ENCODE measurements at places on chromosomes 6 and 20.

DNA sequence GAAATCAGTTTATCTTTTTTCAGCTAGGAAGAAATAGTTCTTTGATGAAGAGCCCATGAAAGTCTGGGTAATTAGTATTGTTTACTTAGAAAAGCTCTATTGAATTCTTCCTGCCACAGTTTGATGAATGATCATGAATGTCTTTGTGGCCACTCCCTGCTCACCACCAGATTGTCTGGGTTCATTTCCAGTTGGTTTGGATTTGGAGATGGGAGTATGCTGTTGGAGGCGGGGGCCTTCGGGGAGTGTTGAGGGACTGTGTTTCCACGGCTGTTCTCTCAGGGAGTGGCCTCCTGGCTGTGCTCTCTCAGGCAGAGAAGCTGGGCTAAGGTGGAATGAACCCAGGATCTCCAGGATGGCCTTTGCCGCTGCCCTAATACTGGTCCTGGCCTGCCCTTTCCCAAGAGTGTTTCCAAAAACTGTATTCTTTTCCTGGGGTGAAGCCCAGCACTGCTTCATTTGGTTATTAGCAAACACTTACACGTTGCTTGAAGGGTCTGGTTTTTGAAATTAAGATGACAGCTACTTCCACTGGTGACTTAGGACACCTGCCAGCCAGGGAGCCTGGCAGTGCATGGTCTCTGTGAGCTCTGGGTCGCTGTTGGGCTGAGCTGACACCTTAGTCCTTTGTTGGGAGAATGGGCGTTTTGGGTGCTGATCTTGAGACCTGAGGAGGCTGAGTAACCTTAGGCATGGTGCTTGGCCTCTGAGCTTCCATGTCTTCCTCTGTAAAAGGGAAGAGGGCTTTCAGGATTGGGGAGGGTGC lies 23.2 kb downstream of the PRPF6 start:
- no peak for DNase-seq

- DNase-seq, result no peak
Observed at GRCh38 chr6:157292202-157292601, 31.1 kb downstream of the TMEM242 start.

- no peak for DNase-seq
Observed at GRCh38 chr20:47113362-47114109, 218.9 kb downstream of the EYA2 start.

GRCh38 chr6:157615951-157616350 lies 207.1 kb upstream of the SNX9 start:
- no peak for DNase-seq

DNA sequence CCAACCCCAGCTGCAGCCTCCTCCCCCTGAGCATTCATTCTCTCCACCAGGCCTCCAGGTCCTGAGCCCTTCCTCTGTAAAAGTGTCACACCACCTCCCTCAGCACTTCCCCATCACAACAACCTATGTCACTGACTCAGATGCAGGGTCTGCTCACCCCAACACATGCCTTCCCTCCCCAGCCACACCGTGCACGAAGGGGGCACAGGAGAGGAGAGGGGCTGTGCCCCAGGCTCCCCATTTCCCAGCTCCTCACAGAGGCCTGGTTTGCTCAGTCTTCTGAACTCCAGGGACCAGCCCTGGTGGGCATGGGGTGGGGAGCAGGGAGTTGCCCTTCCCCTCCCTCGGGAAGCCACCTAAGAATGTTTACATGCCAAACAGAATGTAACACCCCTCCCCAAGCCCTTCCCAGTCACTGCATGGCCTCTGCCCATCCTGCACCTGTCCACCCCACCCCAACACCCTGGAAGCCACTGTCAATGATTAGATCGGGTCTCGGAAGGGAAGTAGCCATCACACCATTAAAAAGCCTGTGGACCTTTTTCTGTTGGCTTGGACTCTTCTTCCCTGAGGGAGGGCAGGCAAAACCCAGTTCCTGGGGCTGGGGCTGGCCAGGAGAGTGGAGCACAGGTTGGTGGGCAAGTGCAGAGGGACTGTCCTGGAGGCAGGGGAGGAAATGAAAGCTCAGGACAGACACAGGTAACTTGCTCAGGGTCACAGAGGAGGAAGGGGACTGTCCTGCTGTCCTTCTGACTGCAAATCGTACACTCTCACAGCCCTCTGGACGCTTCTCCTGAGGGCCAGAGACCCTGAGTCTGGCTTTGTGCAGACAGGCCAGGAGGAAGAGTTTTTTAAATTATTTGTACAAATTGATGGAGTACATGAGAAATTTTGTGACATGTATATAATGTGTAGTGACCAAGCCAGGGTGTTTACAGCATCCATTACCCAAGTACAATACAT lies 10.1 kb upstream of the SLC22A7 start:
- no peak for DNase-seq

DNA sequence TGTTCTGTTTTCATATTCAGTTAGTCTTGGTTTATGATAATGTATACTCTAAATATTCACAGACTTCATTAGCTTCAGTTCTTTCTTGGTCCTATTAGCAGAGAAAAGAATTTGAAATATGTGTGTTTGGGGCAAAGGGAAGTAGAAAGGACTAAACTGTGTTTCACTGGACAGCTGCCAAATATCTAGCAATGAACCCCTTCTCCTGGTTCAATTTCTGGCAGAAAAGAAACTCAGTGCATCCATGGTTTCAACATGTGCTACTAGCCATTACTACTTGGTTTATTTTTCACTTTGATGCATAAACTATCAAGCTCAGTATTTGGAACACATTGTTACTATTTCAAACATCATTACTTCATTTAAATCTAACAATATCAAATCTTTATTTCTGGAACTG lies 43.6 kb downstream of the FBXL4 start:
- no peak for DNase-seq

- DNase-seq, result no peak
Observed at GRCh38 chr20:4736875-4737274, 15.2 kb downstream of the PRND start.

- DNase-seq, result no peak
Observed at GRCh38 chr6:139853302-139853992, 479.0 kb upstream of the CITED2 start.

DNA sequence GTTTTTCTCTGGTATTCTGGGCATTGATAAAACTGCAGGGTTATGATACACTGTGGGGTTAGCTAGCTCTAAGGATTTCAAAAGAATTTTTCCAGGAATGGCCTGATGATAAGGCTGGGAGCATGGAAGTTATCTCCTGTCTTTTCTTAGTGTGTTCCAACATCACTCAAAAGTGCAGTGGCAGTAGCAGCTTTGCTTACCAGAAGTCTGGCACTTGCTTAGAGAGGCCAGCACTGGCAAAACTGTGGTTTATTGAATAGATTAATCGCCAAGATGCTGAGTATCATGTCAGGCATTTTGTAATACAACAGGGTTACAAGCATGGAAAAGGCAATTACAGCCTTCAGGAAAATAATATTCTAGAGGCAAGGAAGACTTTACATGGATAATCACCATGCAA lies 719.5 kb upstream of the GJE1 start:
- DNase-seq, result no peak

DNA sequence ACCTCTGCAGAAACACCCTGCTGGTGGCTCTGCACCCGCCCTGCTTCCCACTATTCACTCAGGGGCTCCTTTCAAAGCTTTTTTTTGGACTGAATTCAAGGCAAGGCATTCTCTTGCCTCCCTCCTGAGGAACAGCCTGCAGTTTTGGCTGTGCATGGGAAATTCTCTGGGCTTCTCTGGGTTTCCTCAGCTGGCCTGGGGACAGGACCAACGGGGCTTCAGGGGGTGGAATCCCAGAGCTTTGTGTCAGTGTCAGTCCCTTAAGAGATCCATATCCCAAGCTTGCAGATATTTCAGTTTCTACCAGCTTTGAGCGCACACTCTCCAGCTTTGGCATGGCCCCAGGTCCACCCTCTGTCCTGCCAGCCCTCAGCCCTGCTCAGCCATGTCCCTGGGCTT lies 2.0 kb downstream of the SCRT2 start:
- DNase-seq, result no peak

- no peak for DNase-seq
Observed at GRCh38 chr6:93164781-93165180, 254.6 kb downstream of the EPHA7 start.

DNA sequence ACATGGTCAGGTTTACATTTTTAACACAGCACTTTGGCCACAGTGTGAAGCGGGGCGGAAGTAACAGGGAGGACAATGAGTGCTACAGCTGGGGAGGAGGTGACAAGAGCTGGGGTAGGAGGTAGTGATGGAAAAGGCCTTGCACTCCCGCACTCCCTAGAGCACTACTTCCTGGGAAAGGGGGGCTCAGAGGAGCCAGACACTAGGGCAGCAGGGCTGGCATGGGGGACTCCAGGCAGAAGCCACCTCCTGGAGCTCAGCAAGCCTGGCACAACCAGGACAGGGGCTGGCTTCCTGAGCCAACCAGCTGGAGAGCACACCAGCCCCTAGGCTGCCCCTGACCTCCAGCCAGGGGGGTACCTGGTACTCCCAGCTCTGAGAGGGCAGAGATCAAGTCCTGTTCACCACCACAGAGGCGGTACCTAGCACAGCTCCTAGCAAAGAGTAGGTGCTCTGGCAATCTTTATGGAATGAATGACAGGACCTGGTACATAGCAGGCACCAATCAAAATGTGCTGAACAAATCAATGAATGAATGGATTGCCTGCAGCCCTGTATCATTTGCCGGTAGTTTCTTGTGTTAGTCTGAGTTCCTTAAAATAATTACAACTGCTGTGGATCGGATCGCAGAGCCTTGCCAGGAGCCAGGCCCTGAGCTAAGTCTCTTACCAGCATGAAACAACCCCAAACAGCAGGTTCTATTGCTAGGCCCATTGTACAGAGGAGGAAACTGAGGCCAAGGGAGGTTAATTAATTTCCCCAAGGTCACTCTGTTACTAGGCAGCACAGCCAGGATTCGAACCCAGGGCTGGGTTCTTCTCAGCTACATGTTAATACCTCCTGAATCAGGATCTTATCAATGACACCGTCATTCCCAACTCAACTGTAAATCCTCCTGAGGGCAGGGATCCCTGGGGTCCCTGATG lies 15.5 kb downstream of the NOL4L start:
- peak; percentile 0 for DNase-seq

DNA sequence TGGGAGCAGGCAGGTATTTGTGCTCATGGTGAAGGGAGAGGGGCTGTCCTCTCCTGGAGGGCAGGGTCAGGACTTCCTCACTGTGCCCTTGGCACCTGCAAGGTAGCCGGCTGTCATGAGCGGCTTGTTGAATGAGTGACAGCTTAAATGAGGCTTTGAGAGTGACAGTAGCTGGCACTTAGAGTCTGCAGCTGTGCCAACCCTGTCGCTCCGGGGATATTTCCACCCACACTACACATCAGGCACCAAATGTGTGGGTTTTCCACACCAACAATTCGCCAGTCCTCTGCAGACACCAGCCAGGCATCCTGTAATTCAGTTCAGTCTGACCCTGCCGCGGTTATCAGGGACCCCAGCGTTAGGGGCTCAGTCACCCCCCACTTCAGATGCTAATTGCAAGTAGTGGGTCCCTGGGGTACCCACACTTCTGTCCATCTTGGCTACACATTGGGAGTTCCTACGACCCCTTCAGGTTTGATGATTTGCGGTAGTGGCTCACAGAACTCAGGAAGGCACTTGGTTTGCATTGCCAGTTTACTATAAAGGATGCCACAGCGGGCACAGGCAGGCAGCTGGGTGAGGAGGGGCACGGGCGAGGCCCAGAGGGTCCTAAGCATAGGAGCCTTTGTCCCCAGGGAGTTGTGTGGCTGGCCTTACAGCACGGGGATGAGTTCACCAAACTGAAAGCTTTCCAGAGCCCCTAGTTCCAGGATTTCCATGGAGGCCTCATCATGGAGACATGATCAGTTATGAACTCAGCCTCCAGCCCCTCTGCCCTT lies 9.1 kb downstream of the MTG2 start:
- DNase-seq, result no peak

DNA sequence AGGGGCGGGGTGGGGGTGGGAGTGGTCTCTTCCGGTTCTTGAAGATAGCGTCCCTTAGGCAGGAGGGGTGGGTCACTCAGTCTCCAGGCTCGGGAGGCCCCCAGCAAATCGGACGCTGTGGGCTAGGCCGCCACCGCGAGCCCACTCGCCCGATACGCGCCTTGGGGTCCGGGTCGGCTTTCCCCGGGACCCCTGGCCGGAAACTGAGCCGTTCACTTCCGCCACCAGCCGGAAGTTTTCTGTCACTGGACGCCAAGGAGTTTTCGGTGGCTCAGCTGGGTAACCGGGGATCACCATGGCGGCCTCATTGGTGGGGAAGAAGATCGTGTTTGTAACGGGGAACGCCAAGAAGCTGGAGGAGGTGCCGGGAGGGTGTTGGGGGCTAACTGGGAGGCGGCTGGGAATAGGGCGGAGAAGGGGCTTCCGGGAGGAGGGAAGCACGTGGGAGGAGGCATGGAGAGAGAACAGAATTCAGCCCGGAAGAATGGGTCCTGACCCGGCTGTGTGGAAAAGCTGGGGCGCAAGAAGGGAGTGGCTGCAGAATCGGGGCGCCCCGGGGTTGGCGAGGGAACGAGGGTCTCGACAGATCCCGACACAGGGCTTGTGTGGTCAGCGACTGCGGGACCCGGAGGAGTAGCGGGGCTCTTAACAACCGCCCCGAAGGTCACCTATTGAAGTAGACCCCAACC lies at the start of gene ITPA:
ITPA (plus strand) TSS at position 242 of the 689 bp plus-strand sequence; CDS start at position 296, 54 bp downstream.
- peak; percentile 71 for DNase-seq

GRCh38 chr20:61883857-61884393 lies 181.8 kb downstream of the TAF4 start:
- DNase-seq, result no peak

GRCh38 chr6:297571-298232 lies 5.4 kb downstream of the DUSP22 start:
- DNase-seq, result no peak

DNA sequence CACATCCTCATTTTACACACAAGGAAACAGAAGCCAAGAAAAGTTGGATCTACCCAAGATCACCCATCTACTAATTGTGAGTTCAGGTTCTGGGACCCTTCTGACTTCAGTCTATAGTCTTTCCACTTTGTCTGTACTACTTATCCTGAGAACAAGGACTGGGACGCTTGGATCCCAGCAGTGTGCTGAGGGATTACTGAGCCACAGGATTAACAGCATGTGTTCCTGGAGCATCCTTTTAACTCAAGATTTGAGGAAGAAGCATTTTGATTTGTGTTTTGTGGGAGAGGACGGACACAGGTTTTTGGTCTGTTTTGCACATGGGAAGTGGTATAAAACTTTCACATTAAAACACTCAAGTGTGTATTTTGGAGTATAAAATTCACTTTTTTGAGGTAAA lies 4.4 kb downstream of the ENPP4 start:
- no peak for DNase-seq

DNA sequence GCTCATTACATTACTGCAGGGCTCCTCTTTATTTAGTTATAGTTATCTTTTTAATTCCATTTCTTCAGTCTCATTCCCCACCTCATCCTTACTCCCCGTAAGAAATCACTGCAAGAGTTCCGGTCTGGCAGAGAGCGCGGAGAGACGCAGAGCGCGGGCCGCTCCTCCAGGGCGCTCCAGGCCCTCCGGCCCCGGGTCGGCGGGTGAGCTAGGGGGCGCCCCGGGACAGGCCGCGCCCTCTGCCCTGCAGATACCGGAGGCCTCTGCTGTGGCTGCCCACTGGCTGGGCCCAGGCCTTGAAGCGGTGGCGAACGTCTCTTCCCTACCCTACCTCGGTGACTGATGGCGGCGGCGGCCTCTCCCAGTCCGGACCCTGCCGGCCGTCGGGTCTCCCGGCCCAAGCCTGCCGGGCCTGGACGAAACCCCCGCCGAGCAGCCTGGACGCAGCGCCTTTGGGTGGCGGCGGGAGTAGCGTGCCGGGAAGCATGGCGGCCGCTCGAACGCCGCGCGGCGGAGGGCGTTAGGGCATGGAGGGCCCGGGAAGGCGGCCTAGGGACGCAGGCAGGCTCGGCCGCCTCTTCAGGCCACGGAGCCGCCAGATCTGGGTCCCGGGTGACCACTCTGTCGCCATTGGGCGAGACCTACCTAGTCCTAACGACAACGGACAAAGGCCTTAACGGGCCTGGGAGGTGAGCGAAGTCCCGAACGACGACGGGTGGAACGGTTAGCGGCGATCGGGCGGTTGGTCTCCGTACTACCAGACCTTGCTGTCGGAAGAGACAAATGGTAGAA lies 16.4 kb upstream of the HMGN4 start:
- peak; percentile 92 for DNase-seq
